K562 (cell line): ENCODE measurements at places on chromosomes 5 and 9.

GRCh38 chr9:125258160-125258785 lies 3.4 kb upstream of the GAPVD1 start:
- H3K36me3 ChIP-seq = peaks cover 2% of the 10 kb centered on the region; the same call in 1 of the 3 replicates
- no peak overlapping the region for H3K4me3 ChIP-seq
- no peak overlapping the region for H3K27ac ChIP-seq
- H3K4me1 ChIP-seq = peaks cover 21% of the 10 kb centered on the region
- DNase-seq = no peak
- no peaks in the 10 kb centered on the region for H3K27me3 ChIP-seq

DNA sequence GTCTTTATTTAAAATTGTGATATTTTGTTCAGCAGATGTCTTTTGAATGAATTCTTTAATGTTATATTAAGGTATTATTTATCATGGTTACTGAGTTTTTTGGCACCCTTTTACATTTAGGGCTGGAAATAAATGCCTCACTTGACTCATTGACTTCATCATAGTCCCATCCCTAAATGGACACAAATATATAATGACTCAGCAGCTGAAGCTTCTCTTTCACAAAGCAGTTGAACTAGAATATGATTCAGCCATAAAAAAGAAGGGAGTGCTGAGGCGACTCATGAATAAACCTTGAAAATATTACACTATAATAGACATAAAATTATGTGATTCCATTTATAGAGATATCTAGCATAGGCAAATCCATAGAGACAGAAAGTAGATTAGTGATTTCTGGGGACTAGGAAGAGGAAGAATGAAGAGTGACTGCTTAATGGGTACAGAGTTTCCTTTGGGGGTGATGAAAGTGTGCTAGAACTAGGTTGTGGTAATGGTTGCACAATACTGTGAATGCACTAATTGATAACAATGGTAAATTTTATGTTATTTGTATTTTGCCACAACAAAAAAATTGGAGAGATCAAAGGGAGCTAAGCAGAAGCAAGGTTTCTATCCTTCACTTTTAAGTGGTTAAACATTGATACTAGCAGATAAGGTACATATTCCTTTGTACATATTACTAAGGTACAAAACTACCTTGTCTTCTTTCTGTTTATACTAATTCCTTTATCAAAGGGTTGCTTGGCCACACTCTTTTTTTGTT lies 449.6 kb downstream of the NTRK2 start:
- H3K4me3 ChIP-seq = no peak overlapping the region
- H3K4me1 ChIP-seq = no peaks in the 10 kb centered on the region
- no peak for DNase-seq
- H3K27me3 ChIP-seq = no peaks in the 10 kb centered on the region

- H3K27ac ChIP-seq = no peak overlapping the region
- no peaks in the 10 kb centered on the region for H3K36me3 ChIP-seq
- H3K4me1 ChIP-seq = no peaks in the 10 kb centered on the region
- H3K4me3 ChIP-seq = no peak overlapping the region
- DNase-seq = no peak
- H3K27me3 ChIP-seq = no peaks in the 10 kb centered on the region
Measured at GRCh38 chr9:113948891-113949570, 72.9 kb downstream of the ZNF618 start.

DNA sequence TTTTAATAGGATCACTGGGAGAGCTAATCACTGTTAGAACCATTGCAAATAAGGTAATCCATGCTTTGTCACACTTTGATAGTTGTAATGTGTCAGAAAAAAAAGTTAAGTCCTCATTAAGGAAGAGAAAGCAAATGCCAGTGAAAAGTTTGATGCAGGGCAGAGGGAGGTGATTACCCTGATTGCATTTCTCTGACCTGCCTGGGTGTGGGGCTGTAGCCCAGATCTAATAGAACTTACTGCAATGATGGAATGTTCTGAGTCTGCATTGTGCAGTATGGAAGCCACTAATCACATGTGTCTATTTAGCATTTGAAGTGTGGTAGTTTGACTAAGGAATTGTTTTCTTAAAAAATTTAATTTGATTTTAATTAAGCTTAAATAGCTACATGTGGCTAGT lies 202.7 kb downstream of the ATP10B start:
- DNase-seq = no peak
- no peaks in the 10 kb centered on the region for H3K36me3 ChIP-seq
- no peaks in the 10 kb centered on the region for H3K27me3 ChIP-seq
- no peak overlapping the region for H3K27ac ChIP-seq
- H3K4me3 ChIP-seq = no peak overlapping the region
